AG08395 (cell line): ENCODE measurements at places on chromosomes 7 and 10.

- no peak for DNase-seq
These were observed 39.0 kb downstream of the RAB11FIP2 start for GRCh38 chr10:118007773-118008172.

DNA sequence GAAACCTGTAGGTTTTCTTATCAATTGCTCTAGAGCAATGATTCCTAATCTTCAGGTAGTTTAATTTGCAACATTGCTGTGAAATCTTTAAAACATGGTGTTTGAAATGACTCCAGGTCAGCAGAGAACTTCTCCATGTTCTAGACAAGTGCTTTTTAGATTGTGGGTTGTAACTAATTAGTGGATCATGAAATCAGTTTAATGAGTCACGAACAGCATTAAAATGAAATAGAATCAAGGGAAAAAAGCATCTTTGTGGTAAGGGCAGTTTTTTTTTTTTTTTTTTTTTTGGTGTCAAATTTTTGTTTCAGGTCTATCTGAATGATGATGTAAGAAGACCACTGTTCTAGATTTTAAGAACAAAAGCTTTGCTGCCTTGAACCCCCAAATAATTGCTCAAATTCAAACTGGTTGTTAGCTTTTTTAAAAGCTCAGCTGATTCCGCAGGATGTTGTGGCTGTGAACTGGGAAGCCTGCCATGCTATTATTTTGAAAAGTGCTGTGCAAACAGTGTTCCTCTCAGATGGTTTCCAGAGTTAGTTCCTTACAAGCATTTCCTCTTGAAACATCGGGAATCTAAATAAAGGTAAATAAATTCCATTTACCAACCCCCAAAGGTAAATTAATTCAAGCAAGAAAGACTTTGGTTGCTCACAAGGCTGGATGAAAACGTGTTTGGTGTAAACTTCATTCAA lies 13.1 kb upstream of the PDK4 start:
- peak; percentile 47 for DNase-seq

DNA sequence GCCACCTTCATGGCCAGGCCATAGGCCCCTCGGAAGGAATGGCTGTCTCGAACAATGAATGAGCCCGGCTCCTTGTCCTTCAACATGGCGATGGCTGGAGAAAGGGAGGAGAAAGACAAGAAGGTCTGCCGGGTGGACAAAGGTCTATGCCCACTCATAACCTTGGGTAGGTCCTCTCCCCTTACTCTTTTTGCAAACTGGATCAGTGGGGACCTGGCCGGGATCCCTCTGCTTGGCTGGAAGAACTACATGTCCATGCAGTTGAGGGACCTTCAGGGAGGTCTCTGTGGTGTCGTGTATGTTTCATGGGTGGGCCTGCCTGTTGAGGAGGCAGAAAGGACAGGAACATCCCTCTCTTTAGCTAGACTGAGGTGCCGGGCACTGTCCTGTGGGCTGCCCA lies 284.8 kb downstream of the TNS3 start:
- no peak for DNase-seq

DNA sequence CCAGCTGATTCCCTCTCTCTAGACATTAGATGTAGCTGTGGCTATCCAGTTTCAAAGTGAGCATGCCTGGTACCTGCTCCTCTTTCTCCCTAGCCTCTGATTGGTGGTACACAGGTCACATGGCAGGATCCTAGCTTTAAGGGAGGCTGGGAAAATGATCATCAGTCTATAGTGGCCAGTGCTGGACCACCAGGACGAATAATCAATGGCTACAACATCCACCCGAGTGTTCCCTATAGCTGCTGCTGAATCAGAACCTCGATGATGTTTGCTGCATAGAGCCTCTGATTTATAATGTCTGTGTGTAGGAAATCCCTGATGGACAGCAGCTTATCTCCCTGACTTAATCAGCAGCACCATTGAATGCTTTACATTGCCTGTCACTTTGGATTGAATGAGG lies 28.9 kb upstream of the LMTK2 start:
- no peak for DNase-seq

- DNase-seq = peak; percentile 47
These were observed 164.3 kb upstream of the SVIL start for GRCh38 chr10:29798921-29799690.
